ENCODE measurements at places on chromosomes 4 and X.

DNA sequence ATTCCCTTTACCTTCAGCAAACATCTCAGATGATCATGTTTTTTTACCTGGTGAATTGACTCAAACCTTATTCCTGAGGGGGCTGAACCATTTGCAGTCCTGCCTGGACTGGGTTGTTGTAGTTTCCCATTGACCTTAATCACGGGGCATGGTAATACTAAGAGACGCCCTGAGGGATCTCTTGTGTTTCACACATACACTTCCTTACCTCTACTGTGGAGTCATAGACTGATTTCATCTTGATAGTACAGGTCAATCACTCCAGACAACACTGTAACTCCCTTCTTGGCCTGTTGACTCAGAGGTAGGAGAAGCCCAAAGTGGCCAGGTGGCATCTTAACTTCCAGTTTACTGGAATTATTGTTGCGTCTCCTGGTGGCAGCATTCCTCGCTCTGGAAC lies 1064.0 kb upstream of the PCDH10 start:
- no peak for DNase-seq

GRCh38 chr4:8191136-8191747 lies 7.8 kb upstream of the SH3TC1 start:
- DNase-seq = no peak

DNA sequence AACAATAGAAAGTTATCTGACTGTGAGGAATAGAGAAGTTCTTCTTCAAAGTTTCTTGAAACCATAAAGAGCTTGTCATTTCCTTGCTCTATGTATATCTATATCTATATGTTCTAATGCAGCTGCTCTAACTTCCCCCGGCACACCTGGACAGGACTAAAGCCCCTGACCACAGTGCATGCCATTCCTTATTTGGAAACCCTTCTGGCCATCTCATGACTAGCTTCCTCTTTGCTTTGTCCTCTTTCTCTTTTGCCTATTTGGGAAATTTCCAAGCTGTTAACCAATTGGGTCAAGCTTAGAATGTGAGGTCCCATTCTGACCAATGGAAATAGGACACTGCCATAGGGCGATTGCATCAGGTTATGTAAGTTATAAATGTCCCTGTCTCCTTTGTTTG lies 1481.1 kb downstream of the STIM2 start:
- DNase-seq = no peak

DNA sequence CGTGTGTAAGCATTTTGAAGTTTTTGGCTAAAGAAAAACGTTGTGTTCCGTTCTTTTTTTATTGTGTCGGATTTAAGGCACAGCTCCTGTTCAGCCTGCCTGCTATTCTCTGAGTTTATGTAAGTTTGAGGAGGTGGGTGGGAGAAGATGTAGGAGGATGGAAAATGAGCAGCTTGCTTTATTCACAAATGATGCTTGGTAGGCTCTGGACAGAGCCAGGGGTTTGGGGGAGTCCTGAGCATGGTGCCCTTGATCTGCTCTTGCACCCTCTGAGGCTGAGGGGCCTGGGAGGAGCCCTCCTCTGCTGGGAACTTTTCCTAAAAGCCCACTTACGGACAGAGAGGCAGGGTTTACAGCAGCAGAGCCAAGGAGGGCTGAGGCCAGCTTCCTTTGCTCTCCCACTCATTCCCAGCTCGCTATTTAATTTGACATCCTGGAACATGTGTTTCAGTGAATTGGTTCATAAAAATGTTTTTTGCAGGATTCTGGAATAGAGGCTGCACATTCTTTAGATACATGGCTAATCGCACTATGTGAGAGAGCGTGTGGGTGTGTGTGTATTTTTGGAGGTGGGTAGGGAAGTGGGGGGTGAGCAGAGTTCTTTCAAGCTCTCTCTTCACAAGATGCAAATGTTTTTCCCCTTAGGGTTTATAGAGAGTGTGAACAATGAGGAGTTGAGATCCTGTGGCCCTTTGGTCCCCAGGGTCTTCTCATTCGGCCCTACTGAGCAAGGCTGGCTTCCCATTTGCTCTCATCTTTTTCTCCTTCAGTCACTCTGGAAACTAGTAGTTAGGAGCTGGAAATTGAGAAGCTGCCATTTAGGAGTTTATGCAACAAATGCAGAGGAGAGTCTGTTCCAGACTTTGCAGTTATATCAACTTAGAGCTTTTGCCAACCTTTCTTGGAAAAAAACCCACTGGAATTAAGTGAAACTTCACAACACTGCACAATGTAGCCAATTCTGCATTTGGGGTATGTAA lies 32.1 kb downstream of the TMEM131L start:
- DNase-seq = no peak

DNA sequence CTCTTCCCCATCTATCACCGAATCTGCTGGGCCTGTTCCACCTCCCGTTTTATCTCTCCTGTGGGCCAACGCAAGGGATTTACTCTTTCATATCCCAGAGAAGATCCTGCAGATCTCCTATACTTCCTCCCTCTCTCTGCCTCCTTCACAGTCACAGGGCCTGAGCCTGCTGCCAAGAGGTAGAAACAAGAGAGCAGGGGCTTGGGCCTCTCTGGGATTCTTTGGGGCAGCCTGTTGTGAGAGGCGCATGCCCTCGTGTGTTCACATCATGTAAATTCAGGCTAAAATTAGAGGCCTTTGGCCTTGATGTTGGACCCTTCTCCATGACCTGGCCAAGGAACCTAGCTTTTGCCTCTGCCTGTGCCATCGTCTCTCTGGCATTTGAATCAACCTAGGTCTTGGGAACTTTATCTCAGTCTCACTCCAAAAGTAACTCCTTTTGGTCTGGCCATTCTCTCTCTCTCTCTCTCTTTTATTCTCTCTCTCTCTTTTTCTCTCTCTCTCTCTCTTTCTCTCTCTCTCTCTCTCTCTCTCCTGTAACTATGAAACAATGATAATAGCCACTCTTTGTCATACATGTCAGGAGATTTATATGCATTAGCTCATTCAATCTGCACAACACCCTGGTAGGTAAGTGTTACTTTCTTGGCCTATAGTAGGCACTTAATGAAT lies 20.0 kb upstream of the EFNB1 start:
- DNase-seq = no peak

DNA sequence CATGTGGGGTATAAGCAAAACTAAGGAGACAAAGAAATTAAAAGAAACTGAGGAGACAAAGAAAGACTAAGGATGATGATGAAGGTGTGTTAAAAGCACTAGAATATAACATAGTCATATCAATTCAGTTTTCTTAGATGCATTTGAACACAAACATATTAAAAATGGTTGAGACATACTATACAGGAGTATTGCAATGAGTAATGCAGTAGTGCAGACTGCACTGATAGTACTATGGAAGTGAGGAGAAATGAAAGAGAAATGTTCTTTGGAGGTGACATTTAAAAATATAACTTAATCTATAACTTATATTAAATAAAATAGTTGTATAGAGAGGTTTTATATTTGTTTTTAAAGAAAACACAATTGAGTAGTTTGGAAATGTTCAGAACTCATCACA lies 279.2 kb downstream of the CAMK2D start:
- no peak for DNase-seq
